Urothelium cell line (cell line): ENCODE measurements at places on chromosomes 16 and 17.

DNA sequence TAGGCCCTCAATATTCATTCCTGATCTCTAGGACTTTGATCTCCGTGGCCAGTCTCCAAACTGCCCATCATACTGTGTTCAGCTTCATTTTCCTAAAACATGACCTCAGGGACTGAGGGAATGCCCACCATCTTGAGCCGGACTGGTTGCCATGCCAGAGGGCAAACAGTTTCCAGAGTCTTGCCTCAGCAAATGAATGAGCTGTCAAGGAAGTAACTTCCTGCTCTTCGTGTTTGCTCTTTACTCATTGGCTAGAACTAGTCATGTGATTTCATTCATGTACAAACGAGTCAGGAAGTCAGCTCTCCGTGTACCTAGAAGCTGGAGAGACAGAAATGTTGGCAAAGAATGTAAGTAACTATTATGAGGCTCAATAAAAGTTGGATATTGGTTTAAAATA, 50.2 kb downstream of the ANKFN1 start:
- DNase-seq, result no peak

GRCh38 chr16:30853758-30854157, 40.1 kb downstream of the BCL7C start:
- no peak for DNase-seq

- DNase-seq, result no peak
These were observed 476.1 kb upstream of the RBFOX1 start for GRCh38 chr16:6856578-6856977.

DNA sequence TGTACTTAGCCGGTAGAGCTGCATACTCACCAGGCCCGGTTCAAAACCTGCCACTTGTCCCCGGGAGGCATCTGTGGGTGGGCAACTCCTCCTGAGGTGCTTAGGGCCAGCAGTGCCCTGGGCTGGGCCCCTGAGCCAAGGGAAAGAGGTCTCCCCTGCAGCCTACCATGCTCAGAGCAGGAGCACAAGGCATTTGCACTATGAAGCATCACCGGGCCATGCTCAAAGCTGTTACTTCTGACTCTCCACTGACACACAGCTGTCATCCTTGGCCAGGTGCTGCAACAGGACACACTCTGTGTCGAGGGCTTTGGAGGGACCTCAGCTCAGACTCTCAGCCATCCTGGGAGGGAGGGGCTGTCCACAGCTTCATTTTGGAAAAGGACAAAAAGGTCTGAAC, 37.2 kb downstream of the SLC38A8 start:
- no peak for DNase-seq

DNA sequence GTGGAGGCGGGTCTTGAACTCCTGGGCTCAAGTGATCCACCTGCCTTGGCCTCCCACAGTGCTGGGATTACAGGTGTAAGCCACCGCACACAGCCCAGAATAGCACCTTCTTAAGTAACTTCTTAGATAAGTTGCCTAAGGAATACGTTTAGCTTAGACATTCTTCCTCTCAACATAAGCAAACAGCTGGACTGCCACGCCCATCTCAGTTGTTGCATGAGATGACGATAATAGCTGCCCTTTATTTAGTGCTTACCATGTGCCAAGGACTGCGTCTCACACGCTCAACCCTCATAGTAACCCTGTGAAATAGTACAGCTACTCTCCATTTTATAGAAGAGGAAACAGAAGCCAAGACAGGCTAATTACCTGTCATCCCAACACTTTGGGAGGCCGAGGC, 11.8 kb downstream of the HASPIN start:
- DNase-seq, result no peak

- no peak for DNase-seq
These were observed 133.6 kb downstream of the BANP start for GRCh38 chr16:88084881-88085280.

GRCh38 chr17:9763643-9764042, 27.7 kb downstream of the DHRS7C start:
- DNase-seq, result no peak

DNA sequence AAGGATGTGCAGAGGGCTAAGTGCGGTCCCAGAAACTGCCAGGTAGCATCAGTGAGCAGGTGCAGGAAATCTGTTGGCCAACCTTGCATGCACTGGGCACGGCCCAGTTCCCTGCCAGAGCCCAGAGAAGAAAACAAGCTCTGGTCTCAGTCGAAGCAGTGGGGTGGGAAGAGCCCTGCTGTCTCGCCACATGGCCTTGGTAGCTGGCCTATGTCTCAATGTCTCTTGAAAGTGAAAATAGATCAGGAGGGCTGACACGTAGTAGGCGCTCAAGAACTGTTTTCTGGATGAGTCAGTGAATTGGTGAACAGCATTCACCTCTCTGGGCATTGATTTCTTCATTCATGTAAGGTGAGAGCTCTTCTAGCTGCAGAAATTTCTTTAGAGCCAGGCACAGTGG, 90.4 kb downstream of the MARF1 start:
- DNase-seq, result no peak

- DNase-seq, result no peak
These were observed 27.9 kb downstream of the CACNA1H start for GRCh38 chr16:1180549-1181403.

DNA sequence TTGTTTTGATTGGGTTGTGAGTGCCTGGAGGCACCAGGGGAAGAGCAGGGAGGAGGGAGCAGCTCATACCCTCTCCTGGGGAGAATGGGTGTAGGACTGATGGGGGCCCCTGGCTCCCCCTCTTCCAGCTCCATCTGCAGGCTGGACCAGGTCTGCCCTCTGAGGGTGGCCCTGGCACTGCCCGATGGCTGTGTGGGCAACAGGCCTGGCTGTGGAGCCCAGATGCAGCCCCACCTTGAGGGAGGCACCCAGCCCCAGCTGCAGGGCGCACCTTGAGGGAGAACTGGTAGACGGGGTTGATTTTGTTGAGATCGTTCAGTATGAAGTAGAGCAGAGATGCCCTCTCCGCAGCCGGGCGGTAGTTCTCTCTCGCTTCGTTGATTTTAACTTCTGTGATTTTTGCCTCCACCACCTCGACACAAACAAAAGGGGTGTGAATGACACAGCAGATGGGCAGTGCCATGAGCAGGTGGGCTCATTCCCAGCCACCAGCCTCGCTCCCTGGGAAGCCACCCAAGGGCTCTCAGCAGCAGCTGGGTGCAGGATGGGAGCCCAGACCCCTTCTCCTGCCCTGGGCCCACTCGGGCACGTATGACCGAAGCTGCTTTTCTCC, 71.6 kb downstream of the PGS1 start:
- no peak for DNase-seq

- no peak for DNase-seq
These were observed 6.0 kb downstream of the WFIKKN2 start for GRCh38 chr17:50841277-50841948.

DNA sequence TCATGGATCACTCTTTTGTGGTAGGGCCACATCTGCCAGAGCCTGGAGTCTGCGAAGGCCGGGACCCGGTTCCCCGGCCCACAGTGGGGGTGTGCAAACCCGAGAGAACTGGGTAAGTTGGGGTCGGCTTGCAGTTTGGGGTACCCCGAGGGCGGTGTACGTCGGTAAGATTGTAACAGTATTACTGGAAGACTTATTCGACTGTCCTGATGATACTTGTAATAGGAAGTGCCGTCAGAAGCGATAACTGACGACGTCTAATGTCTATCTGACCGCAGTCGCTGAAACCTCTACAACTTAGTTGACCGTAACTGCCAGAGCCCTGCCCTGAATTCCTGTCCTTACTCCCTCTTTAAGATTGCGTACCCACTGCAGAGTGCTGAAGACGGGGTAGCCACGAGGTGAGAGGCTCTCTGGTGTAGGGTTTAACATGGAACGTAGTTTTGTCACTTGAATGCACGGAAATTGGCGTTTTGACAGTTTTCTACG, 24.0 kb downstream of the TRPV2 start:
- no peak for DNase-seq

DNA sequence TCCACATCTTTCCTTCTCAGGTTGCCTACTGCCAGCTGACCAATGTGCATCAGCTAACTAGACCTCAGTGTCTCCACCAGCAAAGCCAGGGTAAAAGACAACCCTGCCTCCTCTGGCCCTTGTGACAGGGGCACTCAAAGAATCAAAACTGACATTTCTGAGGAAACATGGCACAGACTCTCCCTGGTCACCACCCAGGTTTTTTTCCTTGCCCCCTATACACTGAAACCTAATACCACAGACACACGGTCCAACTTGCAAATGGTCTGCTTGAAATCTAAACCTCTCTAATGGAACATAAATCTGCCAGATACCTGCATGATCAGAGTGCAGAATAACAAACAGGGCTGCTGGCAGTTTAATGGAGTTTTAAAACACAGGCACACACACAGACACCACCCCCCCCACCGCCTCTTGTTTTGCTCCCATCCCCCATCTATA, 19.5 kb upstream of the CORO6 start:
- no peak for DNase-seq

GRCh38 chr16:66703406-66704215, 7.1 kb upstream of the CMTM4 start:
- DNase-seq, result no peak
